CD4-positive, alpha-beta memory T cell (primary cell): ENCODE measurements at places on chromosomes 3 and 15.

DNA sequence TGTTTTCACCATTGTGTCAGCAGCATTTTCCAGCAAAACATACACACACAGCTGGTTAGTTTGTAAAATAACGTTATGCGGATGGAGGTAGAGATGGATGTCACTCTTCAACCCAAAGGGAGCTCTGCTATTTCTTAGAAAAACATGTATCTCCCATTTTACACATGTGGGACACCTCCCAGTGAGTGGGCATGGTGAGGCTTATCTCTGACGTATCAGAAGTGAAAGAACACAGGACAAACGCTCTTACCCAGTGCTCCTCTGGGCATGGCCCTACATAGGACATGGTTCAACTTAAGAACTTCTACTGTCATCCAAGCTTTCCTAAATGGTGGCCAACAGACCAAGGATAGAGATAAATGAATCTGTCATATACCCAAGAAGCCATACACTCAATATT is 2.1 kb downstream of the FAM240A start:
- DNase-seq: no peak

DNA sequence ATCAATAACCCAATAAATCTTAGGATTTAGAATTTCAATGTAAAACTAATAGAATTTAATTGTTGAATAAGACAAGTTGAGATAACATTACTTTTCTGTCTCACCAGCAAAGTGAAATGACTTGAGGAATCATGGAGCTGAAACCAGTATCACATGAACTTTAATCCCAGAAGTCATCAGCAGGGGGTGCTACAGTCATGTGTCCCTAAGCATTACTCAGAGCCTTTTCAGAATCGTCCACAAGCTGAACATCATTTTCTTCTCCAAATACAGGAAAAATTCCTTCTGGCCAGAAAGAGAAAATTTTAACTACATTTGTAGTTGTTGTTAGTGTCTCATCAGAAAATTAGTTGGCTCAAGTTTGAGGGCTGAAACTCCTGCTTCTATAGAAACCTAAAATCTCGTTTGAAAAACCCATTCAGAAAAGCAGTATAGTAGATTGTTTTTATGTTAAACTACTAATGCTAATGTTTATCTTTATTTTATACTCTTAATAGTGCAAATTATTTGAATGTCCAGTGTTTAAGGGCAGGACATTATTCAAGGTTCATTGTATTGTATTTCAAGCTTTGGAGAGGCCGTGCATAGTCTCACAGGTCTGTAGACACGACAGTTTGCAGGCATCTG is 384.1 kb downstream of the PLOD2 start:
- DNase-seq: no peak

DNA sequence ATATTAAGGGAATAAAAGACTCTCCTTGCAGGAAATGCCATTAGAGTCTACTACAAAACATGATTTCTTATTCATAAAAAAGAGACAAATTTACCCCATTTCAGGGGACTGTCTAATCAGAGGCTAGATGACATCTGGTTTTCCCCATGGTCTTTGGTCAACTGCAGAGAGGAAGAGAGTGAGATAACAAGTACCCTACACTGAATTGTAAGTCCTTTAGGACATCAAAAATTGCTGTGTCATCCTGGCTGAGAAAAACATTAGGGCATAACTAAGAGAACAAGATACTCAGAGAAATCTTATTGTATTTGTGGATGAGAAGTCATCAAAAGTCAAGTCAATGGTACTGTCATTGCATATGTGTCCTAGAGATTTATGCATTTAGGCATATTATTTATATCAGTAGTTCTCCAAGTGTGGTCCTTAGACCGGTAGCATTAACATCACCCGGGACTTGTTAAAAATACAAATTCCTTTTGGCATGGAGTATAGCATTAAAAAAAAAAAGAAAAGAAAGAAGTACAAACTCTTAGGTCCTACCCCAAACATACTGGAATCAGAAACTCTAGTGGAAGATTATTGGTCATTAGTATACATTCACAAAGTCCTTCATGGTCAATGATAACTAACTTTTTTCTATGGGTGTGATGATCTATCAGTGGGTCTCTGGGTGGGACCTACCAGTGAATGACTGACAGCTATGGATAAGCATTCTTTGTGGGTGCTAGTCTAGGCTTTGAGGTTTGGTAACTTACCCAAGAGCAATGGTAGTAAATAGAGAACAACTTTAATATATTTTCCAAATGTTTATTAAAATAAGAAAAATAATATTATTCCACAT is 29.0 kb upstream of the TBC1D5 start:
- no peak for DNase-seq

DNA sequence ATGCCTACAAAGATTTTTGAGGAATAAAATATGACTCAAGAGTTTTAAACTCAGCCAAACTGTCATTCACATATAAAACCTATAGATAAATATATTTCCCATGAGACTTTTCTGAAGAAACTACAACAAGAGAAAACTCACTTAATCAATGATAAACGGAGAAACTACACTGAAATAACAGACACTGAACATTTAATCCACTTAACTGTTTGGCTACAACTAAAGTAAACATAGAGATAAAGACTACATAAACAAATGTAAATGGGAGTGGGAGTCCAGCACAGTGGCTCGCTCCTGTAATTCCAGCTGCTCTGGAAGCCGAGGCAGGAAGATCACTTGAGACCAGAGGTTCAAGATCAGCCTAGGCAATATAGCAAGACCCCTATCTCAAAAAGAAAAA is 79.2 kb downstream of the MEX3B start:
- no peak for DNase-seq

GRCh38 chr3:139764936-139765335 is 87.2 kb upstream of the NMNAT3 start:
- DNase-seq: no peak

GRCh38 chr3:107211608-107212007 is 165.6 kb upstream of the CCDC54 start:
- no peak for DNase-seq
